ENCODE measurements at places on chromosomes 16 and 17.

DNA sequence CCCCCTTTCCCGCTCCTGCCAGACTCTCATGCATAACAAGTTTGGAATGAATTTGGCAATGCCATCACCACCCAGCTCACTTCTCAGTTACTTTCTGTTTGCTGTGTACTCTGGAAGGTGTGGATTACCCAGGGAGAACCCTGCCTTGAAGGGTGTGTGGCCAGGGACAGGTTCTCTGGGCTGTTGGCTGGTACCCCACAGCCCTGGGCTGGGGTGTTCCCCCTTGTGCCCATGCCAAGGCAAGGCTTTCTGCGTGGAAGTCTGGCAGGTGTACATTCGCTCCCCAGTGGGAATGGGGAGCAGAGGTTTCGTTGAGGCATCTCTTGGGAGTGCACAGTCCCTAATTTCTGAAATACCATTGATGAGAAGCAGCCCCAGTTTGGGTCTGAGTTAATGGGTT, 187.7 kb downstream of the CCDC182 start:
- no peak for DNase-seq

DNA sequence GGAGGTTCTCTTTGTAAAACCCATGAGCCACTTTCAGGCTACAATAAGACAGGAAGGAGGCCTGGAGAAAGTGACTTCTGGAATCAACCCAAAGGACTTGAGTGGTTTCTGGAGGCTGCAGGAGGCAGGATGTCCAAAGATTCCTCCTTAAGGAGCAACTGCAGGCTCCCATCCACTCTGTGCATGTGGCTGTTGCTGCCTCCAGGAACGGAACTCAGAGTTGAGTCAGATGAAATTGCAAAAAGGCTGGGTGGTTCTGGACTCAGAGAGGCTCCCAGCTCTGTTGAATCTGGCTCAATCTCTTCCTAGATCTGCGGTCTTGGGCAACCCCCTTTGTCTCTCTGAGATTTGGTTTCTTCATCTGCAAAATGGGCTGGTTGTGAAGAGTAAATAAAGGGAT, 197.1 kb downstream of the SHISA9 start:
- no peak for DNase-seq

DNA sequence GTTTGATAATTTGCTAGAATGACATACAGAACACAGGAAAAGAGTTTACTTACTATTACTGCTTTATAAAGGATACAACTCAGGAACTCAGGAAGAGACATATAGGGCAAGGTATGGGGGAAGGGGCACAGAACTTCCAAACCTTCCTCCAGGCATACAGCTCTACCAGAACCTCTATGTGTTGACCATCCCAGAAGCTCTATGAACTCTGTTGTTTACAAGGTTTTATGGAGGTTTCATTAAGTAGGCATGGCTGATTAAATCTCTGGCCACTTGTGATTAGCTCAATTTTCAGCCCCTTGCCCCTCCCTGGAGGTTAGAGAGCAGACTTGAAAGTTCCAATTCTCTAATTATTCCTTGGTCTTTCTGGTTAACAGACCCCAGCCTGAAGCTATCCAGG, 60.2 kb upstream of the C17orf78 start:
- DNase-seq = no peak

GRCh38 chr17:17109907-17110306, 67.7 kb downstream of the MPRIP start:
- DNase-seq = no peak

- DNase-seq = no peak
Observed at GRCh38 chr17:21177854-21178600, 35.9 kb downstream of the TMEM11 start.

DNA sequence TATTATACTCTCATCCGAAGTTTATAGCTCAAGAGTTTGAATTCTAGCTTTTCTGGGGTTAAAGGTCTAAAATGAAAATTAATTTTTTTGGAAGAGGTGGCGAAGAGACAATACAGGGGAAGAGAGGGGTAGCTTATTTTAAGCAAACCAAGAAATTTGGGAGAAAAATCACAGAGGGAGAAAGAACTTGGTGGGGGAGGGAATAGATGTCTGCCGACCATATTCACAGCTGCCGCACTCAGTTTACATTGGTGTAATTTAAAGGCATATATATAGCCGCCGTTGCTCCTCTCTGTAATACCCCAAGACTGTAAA, 6.5 kb upstream of the ZFHX3 start:
- DNase-seq = no peak

DNA sequence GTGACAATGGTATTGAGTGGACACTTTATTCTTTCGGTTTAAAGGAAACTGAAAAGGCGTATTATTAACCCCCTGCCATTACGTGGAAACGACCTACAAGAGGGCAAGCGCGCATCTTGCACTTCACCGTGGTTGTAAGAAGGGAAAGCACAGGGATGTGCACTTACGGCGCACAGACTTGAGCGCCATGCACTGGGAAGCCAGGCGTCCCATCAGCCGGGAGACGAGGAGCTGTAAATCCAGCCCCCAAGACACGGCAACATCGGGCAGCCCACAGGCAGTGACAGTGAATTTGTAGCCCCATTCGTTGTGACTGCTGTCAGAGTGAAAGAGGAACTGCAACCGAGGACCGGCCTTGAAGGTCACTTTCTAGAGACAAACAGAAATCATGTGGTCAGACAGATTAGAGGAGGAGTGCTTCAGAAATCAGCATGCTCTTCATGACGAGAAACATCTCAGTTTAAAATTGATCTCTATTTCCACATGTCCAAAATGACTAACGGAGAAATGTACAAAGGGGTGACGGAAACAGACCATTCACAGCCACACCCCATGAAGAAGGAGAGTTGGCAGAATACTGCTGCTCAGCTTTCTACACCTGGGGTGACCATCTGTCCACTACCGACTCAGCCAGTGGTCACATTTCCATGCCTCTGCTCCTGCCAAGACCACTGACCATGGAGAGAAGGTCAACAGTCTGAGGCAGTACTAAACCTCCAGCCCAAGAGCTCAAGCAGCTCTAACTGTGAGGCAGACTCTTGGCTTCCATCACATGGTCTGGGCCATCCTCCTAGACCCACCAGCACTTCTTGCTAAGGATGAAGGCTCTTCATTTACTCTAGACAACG, 68.6 kb downstream of the ZZEF1 start:
- no peak for DNase-seq

Data from Caco-2 (cell line).